ENCODE measurements at places on chromosomes 4 and X. TPM values are rescaled to one million over a fixed set of nuclear protein-coding genes. Genes with fewer than 3 reads are reported as not detected.

DNA sequence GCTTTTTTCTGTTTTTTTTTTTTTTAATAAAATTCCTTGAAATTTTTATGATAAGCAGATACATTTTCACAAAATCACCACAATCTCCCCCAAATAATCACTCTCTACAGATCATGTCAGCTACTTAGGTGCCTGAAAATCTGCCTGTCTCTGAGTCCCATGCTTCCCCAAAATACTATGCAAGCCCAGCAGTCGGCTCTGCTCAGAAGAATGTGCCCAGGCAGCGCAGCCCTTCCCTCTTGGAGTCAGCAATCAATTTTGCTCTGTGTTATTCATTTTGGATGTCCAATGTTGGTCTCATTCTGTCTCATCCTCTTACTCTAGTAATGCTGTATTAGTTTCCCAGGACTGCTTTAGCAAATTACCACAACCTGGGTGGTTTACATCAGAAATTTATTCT lies 24.9 kb upstream of the C1QTNF7 start:
- peaks cover 20% of the 10 kb centered on the region for H3K4me1 ChIP-seq
- DNase-seq = no peak
- H3K36me3 ChIP-seq = no peaks in the 10 kb centered on the region

SRPX gene
- not detected for total RNA-seq

- no peak for DNase-seq
- no peaks in the 10 kb centered on the region for H3K27me3 ChIP-seq
- H3K27ac ChIP-seq = no peak overlapping the region
- H3K4me3 ChIP-seq = no peak overlapping the region
- no peaks in the 10 kb centered on the region for H3K4me1 ChIP-seq
These were observed 113.9 kb downstream of the GRIA3 start for GRCh38 chrX:123298026-123298425.

DNA sequence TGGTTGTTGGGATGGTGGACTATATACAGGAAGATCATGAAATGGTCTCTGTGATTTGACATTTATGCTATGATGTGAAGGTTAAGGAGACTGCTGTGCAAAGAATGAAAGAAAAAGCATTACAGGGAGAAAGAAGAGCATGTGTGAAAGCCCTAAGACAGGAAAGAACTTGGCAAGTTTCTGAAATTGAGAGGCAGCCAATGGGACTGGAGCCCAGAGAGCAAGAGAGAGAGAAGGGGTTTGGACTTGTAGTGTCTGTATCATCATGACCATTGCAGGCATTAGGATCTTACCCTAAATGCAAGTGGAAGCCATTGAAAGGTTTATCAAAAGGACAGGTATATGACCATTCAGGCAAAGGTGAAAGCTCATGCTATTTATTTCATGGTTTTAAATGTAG lies 147.1 kb downstream of the NAA11 start:
- no peak for DNase-seq
- H3K27ac ChIP-seq = no peak overlapping the region
- no peaks in the 10 kb centered on the region for H3K27me3 ChIP-seq
- H3K4me3 ChIP-seq = no peak overlapping the region

VCX3B gene
- not detected for total RNA-seq

DNA sequence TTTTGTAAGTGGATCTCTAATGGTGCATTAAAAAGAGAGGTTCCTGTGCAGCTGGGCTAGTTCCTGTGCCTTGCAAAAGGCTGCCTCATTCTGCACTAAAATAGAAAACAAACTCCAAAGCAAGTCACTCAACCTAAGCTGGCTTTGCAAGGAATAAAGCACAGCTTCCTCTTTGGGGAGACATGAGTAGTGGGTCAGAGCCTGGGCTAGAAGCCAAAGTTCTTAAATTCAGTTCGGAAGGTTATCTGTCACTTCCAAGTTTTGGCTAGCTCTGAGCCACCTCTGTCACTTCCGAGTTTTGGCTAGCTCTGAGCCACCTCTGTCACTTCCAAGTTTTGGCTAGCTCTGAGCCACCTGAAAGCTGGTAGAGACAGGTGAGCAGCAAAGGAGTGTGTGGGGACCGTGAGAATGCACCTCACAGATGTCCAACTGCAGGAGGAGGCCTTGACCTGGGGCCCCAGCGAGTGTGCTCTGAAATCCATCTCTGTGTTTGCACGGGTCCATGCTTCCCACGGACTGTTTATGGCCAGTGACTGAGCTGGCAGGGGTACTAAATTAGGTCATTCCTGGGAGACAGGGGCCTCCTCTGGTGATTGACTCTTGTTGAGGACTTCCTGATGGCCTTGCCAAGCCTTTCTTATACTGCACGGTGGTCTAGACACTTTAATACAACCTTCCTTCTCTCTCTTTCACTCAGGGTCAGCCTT lies 36.4 kb upstream of the MAMLD1 start:
- peaks cover 6% of the 10 kb centered on the region for H3K27me3 ChIP-seq
- DNase-seq = no peak
- no peaks in the 10 kb centered on the region for H3K36me3 ChIP-seq
- H3K4me1 ChIP-seq = peaks cover 6% of the 10 kb centered on the region
- H3K27ac ChIP-seq = no peak overlapping the region

GRCh38 chrX:3807906-3808305 lies 94.5 kb upstream of the PRKX start:
- H3K27me3 ChIP-seq = peaks cover 38% of the 10 kb centered on the region
- DNase-seq = no peak
- no peaks in the 10 kb centered on the region for H3K36me3 ChIP-seq
